ENCODE measurements at places on chromosomes 16 and 17.

DNA sequence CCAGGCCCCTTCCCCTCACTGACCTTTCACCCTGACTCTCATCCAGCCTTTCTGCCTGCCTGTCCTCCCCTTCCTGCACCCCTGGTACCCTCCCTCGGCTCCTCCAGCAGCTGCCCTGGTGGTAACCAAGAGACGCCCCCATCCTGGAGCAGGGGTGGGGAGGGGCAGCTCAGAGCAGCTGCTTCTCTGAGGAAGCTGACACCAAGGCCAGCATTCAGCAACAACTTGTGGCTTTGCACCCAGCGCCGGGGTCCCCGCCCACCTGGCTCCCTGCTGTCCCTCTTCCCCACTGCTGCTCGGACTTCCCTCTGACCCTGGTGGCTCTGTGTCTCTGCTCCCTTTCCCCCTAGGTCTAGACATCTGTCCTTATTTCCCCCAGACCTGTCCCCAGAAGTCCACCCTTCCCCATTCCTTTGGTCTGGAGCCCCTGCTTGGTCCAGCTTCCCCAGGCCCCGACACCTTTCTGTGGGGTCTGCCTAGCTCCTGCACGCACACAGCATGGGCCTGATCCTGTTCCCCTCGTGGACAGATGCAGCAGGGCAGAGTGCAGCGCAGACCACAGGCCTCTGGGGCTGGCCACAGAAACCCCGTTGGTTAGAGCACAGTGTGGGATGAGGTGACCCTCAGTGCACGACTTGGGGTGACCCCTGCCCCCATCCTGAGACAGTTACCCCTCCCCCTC lies 1.2 kb upstream of the ATP2A1 start:
- no peak for DNase-seq

DNA sequence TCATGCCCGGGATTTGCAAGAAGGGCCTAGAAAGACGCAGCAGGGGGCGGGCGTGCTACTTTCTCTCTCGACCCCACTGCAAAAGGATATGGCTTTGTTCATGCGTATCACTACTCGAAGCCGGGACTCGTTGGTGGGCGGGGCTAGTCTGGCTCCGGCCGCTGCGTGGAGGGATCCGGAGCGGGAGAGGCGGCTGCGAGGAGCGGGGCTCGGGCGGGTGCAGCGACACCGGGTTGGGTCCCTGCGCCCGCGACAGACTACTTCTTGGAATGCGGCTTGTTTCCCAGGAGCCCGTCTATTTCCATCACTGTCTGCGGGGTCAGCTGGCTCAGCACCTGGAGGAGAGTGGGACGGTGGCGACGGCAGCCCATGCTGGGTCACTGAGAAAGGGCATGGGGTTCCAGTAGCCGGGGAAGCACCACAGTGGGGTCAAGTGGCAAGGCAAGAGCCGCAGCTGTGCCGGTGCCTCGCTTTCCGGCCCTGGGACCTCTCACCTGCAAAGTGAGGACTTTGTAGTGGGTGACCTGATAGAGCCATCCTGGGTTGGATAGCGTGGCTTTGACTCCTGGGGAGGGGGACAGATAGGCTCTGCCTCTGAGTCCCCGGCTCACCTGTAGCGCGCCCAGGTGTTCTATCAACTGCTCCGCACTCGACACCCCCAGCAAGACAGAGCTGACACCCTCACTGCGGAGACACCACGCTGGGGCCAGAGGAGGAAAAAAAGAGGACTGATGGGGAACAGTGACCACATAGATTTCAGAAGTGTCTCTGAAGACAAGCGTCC lies 6.6 kb downstream of the KCNAB3 start:
- DNase-seq: no peak

GRCh38 chr16:47461598-47462266 lies 601 bp downstream of the PHKB start:
- DNase-seq: peak; percentile 90

GRCh38 chr16:76897816-76898215 lies 293.2 kb upstream of the MON1B start:
- no peak for DNase-seq

DNA sequence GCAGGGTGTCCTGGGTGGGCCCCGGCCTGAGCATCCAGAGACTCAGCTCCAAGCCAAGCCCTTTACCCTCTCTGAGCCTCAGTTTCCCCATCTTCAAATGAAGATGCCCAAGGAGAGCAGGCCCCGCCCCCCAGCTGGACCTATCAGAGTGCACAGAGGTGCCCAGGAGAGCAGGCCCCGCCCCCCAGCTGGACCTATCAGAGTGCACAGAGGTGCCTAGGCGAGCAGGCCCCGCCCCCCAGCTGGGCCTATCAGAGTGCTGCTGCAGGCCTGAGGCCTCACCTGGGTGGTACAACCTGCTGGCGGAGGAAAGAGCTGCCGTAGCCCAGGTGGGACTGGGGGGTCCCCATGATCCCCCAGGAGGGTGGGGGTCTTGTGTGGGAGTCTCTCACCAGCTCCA lies 3.4 kb upstream of the SSTR5 start:
- DNase-seq: no peak

DNA sequence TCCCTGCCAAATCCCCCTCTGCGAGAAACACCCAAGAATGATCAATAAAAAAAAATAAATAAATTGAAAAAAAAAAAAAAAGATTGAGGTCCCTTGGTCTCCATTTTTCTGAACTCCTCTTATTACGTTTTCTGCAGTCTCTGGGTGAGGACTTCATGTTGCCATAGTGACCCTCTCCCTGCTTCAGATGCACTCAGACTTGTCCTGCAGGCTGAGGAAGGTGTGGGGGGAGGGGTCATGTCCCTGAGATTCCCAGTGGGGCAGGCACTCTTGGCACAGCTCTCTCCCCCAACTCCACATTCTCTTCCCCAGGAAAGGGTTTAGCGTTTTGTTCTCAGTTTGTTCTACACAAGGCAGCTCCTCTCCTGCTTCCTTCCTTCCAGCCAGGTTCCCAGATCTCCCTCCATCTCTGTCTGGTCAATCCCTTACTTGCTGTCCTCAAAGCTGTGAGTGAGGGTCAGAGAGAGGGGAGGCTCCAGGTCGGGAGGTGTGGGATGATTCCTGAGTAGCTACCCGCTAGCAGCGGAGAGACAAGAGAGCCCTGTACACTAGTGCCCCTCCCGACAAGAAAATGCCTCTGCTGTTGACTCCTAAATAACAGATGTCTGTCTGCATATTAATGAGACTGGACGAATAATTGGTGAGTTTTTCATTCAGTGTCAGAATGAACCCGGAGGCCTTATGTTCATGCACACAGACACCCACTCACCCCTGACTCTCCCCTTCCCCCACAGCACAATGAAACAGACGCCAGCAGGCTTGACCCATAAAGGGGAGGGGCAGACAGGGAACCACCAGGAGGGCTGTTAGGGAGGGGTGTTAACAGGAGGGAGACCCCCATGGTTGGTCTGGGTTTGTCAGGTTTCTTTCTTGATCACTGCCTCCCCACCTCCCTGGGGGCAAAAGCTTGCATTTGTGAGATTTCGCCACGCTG lies 9.2 kb downstream of the RND2 start:
- no peak for DNase-seq

GRCh38 chr17:42920922-42921321 lies 20.3 kb downstream of the G6PC1 start:
- peak; percentile 47 for DNase-seq

- DNase-seq: no peak
Measured at GRCh38 chr16:87834005-87834667, 35.2 kb downstream of the SLC7A5 start.

- no peak for DNase-seq
Measured at GRCh38 chr16:77009453-77009852, 181.5 kb upstream of the MON1B start.

DNA sequence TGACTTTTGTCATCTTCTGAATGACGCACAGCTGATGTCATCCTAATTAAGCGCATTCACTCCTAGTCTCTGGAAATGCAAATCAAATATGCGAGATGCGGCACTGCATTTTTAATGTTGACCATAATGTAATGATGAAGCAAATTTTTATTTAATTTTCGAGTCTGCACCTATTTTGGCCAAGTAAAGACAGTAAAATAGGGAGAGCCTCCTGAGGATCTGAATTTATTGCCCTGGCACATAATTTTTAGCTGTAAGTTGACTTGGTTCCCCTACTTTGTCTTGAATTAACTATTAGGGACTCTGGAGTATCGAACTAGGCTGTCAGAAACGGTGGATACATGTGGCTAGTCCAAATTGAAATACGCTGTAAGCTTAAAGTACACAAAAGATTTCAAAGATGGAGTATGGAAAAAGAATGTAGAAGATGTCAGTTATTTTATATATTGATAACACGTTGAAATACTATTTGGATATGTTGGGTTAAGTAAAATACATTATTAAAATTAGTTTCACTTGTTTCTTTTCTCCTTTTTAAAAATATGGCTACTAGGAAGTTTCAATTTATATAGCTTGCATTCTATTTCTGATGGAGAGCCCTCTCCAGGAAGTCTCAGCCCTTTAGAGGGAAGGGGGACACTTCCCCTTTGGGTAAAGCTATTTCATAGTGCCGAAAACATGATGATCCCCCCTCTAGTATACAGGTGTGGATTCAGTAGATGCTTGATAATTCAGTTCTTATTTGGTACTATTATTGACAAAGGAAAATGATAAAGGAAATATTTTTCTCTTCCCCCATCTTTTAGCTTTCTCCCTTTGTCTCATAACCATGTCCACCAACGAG lies 991 bp downstream of the KPNA2 start:
- DNase-seq: no peak

DNA sequence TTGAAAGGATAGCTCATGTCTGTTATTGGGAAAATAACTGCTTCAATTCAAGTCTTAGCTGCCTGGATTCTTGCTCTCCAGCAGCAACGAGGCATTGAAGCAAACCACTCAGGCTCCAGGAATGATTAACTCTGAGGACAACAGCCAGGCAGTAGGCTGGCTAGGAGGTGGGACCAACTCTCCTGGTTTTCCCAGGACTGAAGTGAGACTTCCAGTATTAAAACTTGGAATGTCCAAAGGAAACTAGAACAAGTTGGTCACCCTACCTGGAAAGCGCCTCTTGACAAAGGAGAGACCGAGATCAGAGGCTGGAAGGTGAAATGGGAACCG lies 100.7 kb downstream of the SALL1 start:
- no peak for DNase-seq

- DNase-seq: no peak
Measured at GRCh38 chr17:8532021-8532420, 96.3 kb downstream of the NDEL1 start.

DNA sequence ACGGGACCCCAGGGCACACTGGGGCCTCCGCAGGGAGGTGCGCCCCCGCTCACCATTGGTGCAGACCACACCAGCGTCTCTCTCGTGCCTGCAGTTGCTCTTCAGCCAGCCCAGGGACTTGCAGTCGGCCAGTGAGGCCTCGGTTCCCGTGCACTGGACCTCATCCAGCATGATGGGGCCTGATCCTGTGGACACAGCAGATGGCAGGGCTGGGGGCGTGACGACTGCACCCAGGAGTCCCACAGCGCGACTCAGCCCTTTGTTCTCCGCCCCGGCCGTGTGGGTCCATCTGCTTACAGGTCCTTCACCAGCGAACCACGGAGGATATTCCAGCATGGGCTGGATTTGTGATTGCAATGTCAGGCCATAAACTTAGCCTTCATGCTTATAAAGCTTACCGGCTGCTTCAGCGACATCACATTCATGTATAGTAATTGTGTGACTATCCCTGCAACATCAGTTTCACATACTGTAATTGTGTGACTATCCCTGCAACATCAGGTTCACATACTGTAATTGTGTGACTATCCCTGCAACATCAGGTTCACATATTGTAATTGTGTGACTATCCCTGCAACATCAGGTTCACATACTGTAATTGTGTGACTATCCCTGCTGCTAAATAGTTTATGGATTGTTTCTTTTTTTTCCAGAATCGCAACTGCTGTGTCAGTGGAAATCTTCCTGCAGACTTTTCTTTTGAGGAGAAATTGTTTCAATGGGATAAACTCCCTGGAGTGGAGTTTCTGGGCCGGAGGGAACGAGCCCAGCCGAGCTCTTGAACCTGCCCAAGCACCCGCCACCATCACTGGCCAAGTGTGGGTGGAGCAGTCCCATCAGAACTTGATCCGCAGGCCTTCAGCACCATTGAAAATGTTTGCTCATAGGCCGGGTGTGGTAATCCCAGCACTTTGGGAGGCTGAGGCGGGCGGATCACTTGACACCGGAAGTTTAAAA lies 4.8 kb downstream of the LGALS3BP start:
- DNase-seq: peak; percentile 29

DNA sequence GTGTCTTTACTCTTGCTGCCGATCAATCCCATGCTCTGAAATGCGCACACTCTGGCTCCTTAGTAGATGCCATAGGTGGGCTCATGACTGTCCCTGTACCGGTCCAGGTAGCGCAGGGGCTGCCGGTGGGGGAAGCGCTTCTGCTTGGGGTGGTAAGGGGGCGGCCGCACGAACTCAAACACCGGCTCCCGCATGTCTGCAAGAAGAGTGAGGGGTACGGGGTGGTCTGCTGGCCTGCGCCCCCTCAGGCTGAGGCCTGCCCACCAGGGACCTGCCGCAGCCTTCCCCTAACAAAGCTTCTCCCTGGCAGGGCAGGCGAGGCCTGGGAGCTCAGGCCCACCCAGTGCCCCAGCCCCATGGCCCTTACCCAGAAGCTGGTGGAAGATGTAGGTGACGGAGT lies 2.0 kb upstream of the TRIM65 start:
- DNase-seq: no peak

GRCh38 chr16:81717662-81718189 lies 61.4 kb upstream of the PLCG2 start:
- no peak for DNase-seq

DNA sequence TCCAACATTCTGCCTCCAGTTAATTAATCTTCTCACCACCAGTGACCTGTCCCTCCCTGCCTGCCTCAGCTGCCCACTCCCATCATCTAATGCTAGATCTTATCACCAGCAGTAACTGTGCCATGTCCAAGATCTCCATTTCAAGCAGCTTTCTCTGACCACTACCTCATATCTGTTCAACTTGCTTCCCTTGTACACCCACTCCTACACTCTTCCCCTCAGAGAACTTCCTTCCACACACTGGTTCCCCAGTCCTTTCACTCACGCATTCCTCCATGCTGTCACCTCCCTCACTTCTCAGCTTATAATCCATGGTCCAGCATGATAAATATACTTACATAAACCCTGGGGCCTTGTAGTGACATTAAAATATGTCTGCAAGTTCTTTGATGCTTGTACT lies 31.8 kb upstream of the DYNLL2 start:
- DNase-seq: no peak

GRCh38 chr16:53502331-53503269 lies at the start of gene AKTIP:
TSS of gene AKTIP (minus strand) at chr16:53503209. CDS start at chr16:53500259, 2,950 bp downstream.
- DNase-seq: peak; percentile 85

DNA sequence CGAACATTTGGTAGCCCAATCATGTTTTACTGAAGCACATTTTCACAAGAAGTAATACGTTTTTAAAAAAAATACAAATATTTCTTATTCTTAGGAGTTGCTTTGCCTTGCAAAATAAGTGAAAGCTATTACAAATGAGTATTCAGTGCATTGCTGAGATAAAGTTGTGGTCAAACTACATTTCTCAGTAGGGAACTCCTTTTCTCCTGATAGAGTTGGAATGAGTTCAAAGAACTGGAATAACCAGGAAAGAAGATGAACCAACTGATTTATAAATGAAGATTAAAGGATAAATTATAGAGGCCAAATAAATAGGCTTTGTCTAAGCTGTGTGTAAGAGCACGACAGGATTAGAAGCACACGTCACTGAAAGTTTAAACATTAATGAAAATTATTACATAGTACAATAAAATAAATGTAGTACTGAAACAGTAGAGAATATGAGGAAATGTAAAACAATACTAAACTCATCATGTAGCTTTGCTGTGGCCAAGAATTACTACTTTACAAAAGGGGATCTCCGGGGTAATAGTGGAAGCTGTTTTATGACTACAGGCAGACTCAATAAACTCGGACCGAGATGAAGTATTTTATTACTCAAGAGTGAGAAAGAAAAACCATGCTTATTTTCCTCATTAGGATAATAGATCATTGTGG lies 73.6 kb downstream of the KCNJ2 start:
- DNase-seq: no peak

GRCh38 chr17:59311051-59311468 lies 20.4 kb upstream of the YPEL2 start:
- DNase-seq: peak; percentile 75
